Aortic smooth muscle cell (primary cell): ENCODE measurements at places on chromosomes 3 and 15. TPM values are rescaled to one million over a fixed set of nuclear protein-coding genes. Genes with fewer than 3 reads are reported as not detected.

Gene TMIE
- total RNA-seq = 0.06 and 0.13 TPM in 2 replicates

Gene PPP1R14D
- total RNA-seq = not detected in 2 replicates

Gene CCDC51
- 14.0 and 16.5 TPM in 2 replicates for total RNA-seq

Gene TTC21A
- total RNA-seq = 2.2 and 3.0 TPM in 2 replicates

Gene NMB
- 1.7 and 1.8 TPM in 2 replicates for total RNA-seq

Gene WDR93
- total RNA-seq = under 0.01 and 0.06 TPM in 2 replicates

Gene PAK6
- 0.13 TPM in 1 of 2 replicates, not detected in the other for total RNA-seq

Gene KLHL40
- not detected in 2 replicates for total RNA-seq
